ENCODE measurements at places on chromosomes 2 and 18. TPM values are rescaled to one million over a fixed set of nuclear protein-coding genes. Genes with fewer than 3 reads are reported as not detected.

The ALK gene
- not detected for total RNA-seq

The IL1R1 gene
- 7.2 TPM for total RNA-seq

The CREG2 gene
- 0.39 TPM for total RNA-seq

The SCN1A gene
- under 0.01 TPM for total RNA-seq

The ME2 gene
- 33.1 TPM for total RNA-seq

The SRD5A2 gene
- total RNA-seq, result not detected

The LRRTM1 gene
- total RNA-seq, result not detected

The TEKT4 gene
- not detected for total RNA-seq

The PDCD1 gene
- under 0.01 TPM for total RNA-seq

The PLCD4 gene
- total RNA-seq, result 1.4 TPM

The FTCDNL1 gene
- total RNA-seq, result 0.38 TPM

The TMEM185B gene
- total RNA-seq, result 19.0 TPM

The CFAP65 gene
- not detected for total RNA-seq

The SERPINB4 gene
- total RNA-seq, result 0.13 TPM

The MSGN1 gene
- not detected for total RNA-seq

The POTEJ gene
- 0.38 TPM for total RNA-seq

The RAMP1 gene
- not detected for total RNA-seq

The DYNAP gene
- total RNA-seq, result not detected

The PLEKHH2 gene
- total RNA-seq, result under 0.01 TPM

The PROKR1 gene
- under 0.01 TPM for total RNA-seq

The ANKRD29 gene
- 2.0 TPM for total RNA-seq

The DHRS9 gene
- not detected for total RNA-seq

The PRLH gene
- not detected for total RNA-seq

The UGT1A3 gene
- not detected for total RNA-seq

The SLC9A2 gene
- total RNA-seq, result not detected

The TCF23 gene
- total RNA-seq, result not detected
